ENCODE measurements at places on chromosomes 3 and 15. TPM values are rescaled to one million over a fixed set of nuclear protein-coding genes. Genes with fewer than 3 reads are reported as not detected.

SLC51B gene
- not detected for total RNA-seq

NAALADL2 gene
- 21.0 TPM for total RNA-seq

FOXB1 gene
- total RNA-seq = not detected

SCAMP5 gene
- total RNA-seq = 3.5 TPM

CCK gene
- total RNA-seq = not detected

C3orf85 gene
- total RNA-seq = not detected

P4HTM gene
- 75.1 TPM for total RNA-seq

SSUH2 gene
- total RNA-seq = not detected

OR5AC2 gene
- not detected for total RNA-seq

RLBP1 gene
- total RNA-seq = not detected

DNA sequence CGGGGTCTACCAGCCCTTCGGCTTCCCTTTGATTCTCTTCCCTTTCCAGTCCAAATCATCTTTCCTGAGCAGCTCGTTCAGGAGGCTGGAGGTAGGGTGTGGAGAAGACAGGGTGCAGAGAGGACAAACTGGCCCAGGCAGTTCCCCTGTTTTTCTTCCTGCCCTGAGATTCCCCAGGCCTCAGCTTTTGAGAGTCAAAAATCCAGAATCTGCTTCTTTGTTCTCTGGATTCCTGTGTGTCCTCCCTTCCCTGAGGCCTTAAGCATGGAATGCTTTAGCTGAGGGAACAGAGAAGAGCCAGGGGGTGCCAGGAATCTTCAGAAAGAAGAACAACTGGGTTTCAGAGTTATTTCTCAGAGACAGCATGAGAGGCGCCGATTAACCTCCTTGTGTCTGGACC lies 26.7 kb upstream of the LRTM1 start:
- DNase-seq = no peak

DNA sequence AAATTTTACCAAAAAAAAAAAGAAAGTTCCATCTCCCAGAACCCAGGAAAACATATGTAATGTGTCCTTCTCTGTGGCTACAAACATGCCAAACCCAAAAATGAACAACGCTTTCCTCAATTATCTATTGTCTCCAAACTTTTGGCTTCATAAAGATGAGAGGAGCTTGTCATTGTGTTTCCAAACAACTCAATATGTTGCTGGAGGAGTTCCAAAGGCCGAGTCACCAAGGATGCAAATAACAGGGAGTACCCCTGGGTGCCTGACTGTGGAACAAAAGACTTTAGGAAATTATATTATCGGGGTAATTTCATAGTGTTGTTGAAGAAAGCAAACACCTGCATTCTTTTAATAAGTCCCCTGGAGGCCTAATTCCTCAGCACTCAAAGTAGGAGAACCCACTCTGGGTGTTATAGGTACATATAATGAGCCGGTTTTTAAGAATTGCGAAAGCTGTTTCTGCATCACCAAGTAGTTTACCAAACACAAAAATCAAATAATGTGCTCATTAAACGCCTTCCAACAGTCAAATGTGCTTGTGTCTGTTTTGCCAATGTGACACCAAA lies 206.3 kb upstream of the PRICKLE2 start:
- DNase-seq = no peak

DNA sequence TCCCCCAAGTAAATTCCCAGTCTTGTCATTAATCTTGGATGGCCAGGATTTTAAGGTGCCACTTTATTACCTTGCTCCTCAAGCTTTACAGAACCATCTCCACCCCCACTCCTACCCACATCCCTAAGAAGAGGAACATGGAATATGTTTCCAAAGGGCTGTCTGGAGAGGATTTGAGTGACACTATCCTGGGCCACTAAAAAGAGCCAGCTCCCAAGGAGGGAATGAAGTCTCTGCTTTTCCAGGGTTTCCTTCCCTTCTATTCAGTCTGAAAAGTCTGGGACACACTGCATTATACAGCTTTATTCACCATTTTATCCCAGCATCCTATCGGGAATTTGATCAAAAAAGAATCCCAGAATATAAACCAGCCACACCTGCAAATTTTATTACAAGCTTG lies 35.6 kb upstream of the MECOM start:
- DNase-seq = no peak

DNA sequence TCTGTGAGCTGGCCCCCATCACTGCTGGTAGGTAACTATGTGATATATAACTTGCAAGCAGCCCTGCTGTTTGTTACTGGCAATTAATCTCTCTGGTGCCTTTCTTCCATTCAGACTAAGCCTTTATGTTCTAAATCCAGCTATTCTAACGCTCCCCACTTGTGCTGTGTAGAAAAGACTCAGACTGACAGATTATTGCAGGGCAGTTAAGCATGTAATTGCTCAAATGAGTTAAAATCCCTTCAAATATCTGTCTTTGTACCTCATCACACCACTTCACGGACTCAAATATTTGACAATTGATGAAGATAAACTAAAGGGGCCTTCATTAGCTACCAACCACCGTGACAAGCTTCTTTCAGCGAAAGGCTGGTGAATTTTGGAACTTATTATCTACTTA lies 416.2 kb downstream of the NR2F2 start:
- DNase-seq = no peak

DNA sequence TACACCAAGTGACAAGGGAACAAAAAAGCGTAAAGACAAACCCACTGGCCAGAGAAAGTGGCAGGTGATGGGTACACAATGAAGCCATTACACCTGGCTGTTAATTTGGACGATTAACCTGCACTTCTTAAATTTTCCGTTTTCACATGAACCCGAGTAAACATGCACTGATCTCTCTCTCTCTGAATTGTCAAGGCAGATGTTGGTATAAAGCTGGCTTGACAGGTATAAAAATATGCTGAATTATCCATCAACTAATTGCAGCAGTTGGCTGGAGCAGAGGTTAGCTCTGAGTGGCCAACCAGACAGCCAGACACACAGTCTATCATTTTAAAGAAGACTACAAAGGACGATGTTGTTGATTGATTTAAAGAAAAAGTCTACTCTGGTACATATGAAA lies 561.7 kb upstream of the ALCAM start:
- no peak for DNase-seq

GRCh38 chr15:94293411-94294402 lies 62.3 kb downstream of the MCTP2 start:
- no peak for DNase-seq

DNA sequence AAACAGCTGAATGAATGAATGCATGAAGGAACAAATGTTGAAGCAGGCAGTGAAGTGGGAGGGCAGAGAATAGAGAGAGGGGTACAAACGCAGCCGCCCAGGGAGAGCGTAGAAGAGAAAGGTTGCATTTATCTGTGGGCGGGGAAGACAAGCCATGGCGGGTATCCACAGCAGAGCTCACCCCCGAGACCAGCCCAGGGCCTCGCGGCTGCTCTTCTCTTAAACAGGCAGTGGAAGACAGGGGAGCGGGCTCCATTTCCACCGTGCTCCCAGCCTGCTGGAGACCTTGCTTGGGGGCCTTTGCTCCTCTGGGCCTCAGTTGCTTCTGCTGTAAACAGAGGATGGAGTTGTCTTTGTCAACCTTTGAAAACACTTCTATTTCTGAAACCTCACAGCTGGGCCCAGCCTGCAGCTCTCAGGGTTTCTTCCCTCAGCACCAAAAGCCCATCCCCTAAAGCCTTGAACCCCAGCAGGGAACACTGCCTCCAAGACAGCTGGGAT lies 259.5 kb downstream of the UACA start:
- DNase-seq = no peak

- DNase-seq = no peak
These were observed 9.0 kb upstream of the TMEM41A start for GRCh38 chr3:185507883-185508282.

GRCh38 chr3:135558906-135559305 lies 406.6 kb upstream of the PPP2R3A start:
- DNase-seq = no peak

- DNase-seq = no peak
These were observed 23.8 kb upstream of the NMB start for GRCh38 chr15:84681831-84682230.

DNA sequence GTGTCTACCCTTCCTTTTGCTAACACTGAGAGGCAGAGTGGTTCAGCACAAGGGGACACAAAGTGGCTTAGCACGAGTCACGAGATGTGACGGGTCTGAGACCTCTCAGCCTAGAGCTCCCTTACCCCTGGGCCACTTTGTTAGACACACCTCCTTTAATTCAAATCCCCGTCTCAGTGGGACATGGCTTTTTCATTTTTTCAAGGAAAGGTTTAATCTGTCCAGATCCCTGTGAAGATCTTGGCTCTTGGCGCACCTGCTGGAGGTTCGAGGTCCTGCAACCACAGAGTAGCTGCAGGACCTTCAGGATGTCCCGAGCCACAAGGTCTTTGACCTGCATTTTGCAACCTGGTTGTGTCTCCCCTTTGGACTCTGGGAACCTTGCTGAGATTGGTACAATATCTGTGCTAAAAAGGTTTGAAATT lies 52.0 kb downstream of the LPP start:
- no peak for DNase-seq

DNA sequence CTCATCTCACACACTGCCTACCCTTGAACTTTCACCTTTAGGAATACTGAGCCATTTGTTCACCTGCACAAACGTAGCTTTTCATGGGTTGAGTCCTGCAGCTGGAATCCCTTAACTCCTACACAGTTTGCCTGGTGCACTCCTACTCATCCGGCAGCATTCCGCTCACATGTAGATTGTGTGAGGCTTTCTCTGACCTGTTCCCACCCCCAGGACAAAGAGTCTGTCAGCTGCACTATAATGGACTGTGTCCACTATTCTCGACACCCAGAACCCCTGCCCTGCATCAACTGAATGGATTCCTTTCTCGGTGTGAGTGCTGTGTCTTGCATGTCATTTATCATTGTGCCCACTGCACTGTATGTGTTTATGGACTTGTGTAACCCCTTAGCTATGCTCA lies 54.9 kb downstream of the EPHB3 start:
- DNase-seq = no peak

GRCh38 chr3:100027321-100027720 lies 87.0 kb downstream of the FILIP1L start:
- no peak for DNase-seq

GRCh38 chr15:49902685-49903501 lies 216.1 kb downstream of the ATP8B4 start:
- DNase-seq = no peak

GRCh38 chr3:97958396-97958795 lies 13.8 kb downstream of the RIOX2 start:
- DNase-seq = no peak

DNA sequence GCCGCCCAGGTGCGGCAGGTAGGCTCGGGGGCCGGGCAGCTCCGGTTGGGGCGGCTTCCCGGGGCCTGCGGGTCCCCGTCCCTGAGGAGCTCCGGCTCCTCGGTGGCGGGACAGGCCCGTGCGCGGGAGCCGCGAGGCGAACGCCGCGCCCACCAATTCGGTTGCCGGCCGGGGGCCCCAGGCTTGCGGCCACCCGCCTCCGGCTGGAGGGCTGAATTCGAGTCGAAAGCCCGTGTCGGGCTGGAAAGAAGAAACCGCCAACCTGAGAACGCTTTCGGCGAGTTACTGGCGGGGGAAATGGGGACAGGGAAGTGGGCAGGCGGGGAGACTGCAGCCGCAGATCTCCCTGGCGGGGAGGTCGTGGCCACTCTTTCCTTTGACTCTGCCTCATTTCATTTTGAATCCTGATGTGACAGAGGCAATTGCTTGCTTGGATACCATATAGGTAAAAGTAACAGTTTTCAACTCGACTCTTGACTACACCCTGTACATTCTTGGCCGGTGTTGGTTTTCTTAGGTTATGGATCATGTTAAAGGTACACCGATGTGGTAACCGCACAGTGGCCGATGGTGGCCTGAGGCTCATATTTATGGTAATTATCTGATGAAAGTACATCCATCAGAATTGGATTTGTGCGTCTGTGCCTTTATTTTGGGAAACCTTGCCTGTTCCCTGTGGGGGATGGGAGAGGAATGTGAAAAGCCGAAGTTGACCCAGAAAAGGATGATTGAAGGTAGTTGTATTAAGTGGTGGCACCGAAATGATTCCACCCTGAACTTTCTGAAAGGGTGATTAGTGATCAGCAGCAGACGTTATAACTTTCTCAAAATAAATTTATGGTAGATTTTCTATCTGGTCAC lies 1.7 kb downstream of the B3GNT5 start:
- DNase-seq = no peak

DNA sequence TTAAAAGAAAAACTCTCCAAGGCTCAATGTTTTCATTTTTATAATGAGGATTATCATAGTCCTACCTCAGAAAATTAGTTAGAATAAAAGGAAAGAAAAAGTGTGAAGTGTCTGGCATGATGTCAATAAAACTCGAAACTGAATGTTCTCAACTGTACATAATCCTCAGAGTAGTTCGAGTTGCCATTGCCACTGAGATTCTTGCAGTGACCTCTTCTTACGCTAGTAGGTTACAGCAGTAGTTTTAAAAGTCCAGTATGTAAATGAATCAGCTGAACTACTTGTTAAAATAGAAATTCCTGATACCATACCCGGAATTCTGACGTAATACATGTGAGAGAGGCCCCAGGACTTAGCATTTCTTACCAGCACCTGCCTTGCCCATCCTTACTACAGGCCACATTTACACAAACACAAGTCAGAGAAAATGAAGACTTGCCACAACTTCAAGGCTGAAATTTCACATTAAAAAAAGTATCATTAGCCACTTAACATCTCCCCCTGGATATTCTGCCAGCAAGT lies 502.6 kb downstream of the FGF12 start:
- no peak for DNase-seq

DNA sequence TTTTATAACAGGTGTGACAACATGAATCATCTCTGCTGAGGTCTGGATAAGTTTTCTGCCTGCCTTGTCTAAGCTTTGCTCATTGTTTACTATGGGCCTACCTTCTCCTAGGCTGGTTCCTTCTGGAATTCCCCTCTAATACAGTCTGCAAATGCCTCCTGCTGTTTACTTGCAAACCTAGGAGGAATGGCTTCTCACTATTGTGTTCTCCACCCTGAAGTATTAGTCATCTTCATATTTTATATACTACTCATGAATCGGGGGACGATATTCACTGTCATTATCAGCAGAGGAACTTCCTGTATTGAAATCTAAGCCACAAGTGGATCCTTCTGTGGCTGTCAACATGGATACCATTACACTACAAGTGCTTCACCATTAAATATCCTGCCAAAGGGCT lies 154.8 kb downstream of the PLCL2 start:
- DNase-seq = no peak

GRCh38 chr3:78863306-78864203 lies 904.2 kb downstream of the ROBO1 start:
- no peak for DNase-seq

- no peak for DNase-seq
These were observed 1.0 kb upstream of the IFRD2 start for GRCh38 chr3:50293079-50293801.

GRCh38 chr15:29116970-29117700 lies 152.5 kb downstream of the NSMCE3 start:
- DNase-seq = no peak

- DNase-seq = no peak
These were observed 215.2 kb upstream of the ADAMTS9 start for GRCh38 chr3:64903006-64903405.
